ENCODE measurements at places on chromosomes 4 and X.

- DNase-seq = no peak
Measured at GRCh38 chr4:82017680-82018079, 356.1 kb downstream of the HNRNPD start.

DNA sequence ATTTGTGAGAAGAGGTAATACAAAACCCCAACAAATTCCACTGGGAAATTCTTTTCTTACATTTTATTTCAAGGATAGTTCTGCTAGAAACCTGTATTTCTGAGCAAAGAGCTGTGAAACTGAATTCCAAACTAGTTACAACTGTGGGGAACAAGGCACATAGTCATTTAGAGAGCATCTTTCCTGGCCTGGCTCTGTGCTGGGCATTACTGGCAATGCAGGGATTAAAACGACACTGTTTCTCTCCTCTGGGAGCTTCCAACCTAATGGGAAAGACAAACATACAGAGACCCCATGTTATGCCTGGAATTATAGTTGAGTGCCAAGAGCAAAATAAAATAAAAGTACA, 36.5 kb downstream of the SUPT20HL1 start:
- DNase-seq = peak; percentile 50

DNA sequence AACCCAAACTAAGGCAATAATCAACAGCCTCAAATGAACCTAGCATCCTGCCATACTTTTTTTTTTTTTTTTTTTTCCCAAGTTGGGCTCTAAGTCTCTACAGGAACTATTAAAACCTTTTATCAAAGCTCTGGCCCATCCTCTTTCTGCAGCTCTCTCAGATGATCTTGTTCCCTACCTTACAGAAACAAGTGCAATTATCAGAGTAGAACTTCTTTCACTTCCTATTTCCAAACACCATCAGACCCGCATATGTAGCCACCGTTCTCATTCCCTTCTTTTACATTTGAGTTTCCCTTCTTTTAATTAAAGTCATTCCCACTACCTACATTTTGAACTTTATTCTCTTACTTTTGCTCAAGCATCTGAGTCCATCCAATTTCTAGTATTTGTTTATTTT, 690.6 kb downstream of the DMD start:
- DNase-seq = no peak

GRCh38 chr4:15042529-15043167, 40.4 kb downstream of the CPEB2 start:
- DNase-seq = peak; percentile 8

- DNase-seq = no peak
Measured at GRCh38 chrX:24025741-24026403, 1.1 kb downstream of the KLHL15 start.

DNA sequence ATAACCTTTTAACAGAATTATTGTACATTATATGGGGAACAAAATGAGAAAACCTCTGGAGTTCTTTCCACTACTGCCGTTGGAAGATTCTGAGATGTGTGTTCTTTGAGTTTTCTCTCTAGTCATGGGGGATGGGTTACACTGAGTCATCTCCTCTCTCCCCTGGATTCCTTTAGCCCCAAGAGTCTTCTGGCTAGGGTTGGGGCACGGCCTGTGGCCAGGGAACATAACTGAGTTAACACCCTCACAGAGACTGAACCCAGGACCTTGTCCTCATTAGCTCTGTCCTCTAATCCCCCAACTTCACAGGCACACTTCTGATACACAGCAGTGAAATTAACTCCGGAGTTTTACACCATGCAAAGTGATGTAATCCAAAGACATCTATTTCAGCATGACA, 142.3 kb upstream of the F9 start:
- no peak for DNase-seq

DNA sequence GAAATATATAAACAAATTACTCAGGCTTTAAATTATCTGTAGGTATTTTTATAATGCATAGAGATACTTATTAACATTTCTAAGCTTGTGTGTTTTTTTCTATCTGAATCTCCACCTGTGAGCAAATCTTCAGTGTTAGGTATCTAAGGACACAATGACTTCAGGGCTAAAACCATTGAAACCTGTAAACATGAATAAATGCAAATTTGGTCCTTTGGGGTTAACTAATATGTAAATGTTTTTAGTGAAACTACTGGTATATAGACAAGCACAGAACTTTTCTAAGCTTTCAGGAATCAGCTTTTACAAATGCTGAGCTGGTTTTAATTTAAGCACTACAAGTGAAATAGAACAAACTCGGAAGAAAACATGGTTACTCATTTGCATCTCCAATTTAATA, 147.9 kb downstream of the FBXO8 start:
- no peak for DNase-seq

DNA sequence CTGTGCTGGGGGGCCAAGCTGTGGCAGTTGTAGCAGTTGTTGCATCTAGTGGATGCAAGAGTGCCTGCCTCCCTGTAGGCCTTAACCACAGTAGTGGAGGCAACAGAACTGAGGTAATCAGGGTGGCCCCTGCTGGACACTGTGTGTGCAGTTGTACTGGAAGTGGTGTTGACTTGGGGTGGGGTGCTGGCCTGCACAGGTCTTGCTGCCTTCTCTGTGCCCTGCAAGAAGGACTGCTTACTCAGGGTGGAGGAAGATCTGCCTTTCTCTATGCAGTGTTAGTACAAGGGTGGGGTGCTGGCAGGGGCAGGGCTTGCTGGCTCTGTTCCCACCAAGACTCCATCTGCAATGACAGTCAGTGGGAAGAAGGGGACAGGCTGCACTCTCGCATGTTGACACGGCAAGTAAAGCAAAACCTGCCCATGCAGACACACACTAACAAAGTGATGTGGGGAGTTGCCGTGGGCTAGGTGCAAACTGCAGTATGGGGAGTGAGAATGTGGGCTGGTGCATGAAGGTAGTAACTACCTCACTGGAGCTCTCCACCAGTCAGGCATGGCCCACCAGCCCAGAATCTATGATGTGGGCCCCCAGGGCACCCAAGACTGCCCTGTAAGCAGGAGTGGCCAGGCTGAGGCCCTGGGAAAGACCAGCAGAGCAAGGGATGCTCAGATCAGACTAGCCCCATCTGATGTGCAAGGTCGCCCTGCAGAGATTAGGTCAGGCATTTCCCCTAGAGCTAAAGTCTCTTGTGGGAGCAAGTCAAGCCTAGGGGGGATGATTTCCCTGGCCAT, 594.9 kb downstream of the TECRL start:
- no peak for DNase-seq

DNA sequence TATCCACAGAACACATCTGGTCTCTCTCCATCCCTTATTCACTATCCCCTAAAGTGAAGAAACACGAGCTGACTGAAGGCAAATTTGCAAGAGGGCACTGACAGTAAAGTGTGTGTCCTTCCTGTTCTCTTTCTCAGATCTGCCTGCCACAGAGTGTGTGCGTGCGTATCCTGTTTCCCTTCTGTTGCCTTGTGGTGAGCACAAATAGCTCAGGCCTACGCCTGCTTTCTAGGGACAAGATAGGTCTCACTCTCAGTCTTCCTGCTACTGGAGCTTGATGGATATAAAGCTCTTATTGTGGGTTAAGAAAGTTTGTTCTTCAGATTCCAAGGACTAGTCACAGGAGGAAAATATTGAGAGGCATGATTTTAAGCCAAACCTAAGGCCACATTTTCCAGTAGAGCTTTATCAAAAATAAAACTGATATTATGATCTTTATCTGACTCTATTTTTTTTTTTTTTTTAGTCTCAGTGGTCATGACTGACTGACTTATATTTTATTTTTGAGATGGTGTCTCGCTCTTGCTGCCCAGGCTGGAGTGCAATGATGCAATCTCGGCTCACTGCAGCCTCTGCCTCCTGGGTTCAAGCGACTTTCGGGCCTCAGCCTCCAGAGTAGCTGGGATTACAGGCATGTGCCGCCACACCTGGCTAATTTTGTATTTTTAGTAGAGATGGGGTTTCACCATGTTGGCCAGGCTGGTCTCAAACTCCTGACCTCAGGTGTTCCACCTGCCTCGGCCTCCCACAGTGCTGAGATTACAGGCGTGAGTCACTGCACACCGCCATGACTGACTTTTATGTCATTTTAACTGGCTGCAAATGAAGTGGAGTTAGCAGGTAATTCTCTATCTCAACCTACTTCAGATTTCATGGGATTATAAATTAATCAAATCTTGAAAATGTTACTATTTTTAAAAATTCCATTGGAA, 140.3 kb upstream of the SH3RF1 start:
- DNase-seq = no peak

GRCh38 chr4:123939621-123940020, 543.0 kb downstream of the SPRY1 start:
- no peak for DNase-seq

DNA sequence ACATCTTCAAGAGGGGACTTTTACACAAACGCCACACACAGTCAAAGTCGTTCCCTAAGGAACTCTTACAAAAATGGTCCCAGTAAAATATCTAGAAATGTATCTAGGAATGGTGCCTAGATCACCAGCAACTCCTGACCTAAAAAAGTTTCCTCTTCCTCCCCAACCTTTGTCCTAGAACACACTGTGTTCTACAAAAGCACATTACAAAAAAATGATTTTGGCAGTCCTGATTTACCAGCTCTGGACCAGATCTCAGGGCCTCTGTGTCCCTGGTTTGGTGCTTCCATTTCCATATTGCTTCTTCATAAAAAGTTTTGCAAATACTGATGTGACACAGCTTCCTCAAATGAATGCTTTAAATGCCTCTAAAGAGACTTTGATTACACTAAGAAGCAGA, 55.0 kb downstream of the LNX1 start:
- DNase-seq = no peak

GRCh38 chrX:45601052-45601451, 400.4 kb upstream of the DIPK2B start:
- DNase-seq = no peak

GRCh38 chr4:164847016-164847415, 30.0 kb upstream of the APELA start:
- DNase-seq = no peak

DNA sequence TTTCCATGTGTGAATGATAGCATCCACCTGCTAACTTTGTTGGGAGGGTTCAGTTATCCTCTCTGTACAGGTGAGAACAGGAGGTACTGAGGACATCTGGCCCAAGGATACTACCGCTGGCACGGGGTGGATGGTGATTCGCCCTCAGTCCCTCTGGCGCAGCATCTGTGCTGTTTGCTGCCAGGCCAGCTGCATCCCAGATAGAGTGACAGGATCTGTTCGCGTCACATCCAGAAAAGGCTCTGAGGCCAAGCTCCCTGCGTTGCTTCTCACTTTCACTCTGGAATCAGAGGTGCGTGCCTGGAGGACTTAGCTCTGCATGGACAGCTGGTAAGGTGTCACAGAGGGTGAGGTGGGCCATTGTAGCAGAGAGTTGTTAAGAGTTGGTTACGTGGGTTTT, 95.4 kb downstream of the TBL1X start:
- no peak for DNase-seq

DNA sequence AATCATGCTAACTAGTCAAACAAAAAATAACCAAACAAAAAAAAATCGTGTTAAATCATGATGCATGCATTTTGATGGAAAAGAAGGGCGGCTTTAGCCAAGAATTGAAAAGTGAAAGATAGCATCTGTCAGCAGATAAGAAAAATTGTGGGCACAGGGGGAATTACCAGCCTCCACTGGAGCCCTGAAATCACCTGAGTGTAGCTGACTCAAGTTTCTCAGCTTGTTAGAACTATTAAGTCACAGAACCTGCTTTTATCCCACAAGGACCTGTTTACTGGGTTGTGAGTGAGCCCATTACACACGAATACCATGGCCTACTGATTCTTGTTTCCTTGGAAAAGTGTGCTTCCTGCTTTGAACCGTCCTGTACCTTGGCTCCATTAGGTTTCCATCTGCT, 85.2 kb downstream of the COX18 start:
- no peak for DNase-seq

GRCh38 chr4:25815586-25815985, 47.2 kb downstream of the SEL1L3 start:
- DNase-seq = no peak

DNA sequence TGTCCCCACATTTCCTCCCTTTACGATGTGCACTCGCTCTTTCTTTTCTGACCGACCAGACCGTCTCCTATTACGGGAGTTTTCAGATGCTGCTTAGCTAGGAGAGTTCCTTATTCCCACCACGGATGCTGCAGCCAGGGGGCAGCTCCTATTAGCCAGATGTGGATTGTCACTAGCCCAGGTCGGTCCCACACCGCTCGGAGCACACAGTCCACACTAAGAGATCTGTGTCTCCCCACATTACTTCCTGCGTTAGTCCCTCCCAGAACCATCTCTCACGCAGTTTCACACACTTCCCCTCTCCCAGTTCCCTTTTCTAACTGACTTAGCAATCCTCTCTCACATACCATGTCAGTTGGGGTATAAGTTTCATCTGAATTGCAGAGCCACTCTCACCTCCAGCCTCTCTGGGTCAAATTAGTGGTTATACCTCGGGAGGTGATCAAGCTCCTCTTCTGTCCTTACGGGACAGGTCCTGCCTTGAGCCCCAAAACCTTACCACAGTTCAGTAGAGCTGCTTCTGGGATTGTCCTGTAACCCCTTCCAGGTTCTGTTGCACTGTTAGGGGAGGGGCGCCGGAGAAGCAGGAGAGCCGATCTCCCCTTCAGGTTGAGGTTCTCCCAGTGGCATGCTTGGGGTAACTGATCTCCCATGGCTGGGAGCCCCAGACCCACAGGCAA, 28.2 kb downstream of the SULT1E1 start:
- peak; percentile 13 for DNase-seq

GRCh38 chr4:127251423-127251822, 381.3 kb upstream of the INTU start:
- no peak for DNase-seq
